ENCODE measurements at places on chromosomes 5 and 9.

DNA sequence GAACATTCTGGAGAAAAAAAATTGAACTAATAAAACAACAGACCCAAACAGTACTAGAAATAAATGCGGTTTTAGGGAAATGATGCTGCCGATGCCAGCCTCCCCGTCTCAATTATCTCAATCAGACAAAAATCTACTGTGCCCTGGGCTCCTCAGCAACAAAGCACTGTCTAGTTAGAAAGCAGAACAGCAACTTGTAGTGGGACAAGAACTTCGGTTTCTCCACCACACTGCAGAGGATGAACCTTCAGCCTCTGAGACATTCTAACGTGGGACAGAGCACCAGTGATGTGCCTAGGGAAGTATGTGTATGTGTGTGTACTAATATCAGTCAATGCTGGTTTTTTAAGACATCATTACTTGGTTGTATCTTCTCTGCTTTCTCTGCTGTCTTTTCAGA is 11.1 kb upstream of the CAST start:
- no peak for DNase-seq

DNA sequence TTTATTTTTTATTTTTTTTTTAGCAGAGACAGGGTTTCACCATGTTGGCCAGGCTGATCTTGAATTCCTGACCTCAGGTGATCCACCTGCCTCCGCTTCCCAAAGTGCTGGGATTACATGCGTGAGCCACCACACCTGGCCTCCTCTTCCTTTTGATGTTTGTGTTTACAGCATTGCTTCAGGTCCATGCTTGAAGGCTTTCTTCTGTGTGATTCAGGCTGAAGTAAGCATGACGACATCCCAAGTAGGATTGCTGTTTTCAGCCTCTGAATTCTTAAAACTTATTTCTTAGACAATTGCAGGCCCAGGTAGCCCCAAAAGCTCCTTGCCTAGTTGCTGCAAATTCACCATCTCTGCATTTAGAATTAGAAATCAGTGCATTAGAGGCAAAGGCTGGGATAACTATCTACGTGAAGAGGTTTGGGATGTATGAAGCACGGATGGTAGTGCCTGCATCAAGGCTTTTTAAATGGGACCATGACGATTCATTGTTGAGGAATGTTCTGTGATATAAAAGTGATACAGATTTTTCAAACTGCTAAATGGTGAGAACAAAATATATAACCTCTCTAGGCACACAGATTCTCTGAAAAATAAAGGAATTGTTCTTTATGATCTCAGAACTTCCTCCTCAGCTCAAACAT is 3.0 kb upstream of the ETF1 start:
- no peak for DNase-seq

DNA sequence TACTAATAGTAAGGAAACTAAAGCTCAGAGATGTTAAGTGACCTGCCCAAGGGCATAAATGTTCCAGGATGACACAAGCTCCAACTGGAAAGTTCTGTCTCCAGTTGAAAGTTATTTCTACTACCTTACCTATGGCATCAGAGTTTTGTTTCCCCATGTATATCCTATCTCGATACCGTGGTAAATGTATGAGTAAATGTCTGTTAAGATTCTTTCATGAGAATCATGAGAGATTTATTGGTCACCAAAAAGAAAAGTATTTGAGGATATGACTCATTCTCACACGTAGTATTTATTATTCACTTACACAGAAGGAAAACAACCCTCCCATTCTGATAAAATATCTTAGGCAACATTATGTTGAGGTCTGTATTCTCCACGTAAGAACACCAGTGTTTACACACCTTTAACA is 11.1 kb upstream of the SHOC1 start:
- no peak for DNase-seq

DNA sequence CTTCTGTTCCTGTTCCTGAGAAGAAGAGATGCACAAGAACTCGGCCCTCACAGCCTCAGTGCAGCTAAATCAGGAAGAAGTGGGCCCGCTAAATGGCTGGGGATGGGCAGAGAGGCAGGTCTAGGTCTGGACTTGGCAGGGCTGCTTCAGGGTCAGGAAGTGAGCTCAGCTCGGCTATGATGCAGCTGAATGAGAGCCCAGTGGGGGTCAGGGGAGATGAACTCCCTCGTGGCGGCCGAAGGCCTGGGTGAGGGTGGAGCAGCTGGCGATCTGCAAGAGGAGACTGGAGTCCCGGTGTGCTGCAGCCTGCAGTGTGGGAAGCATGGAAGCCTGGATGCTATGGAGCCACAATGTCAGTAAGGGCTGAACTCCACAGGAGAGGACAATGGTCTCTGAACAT is 466.2 kb downstream of the SPOCK1 start:
- DNase-seq, result no peak

GRCh38 chr9:38061326-38061977 is 7.6 kb downstream of the SHB start:
- DNase-seq, result no peak

DNA sequence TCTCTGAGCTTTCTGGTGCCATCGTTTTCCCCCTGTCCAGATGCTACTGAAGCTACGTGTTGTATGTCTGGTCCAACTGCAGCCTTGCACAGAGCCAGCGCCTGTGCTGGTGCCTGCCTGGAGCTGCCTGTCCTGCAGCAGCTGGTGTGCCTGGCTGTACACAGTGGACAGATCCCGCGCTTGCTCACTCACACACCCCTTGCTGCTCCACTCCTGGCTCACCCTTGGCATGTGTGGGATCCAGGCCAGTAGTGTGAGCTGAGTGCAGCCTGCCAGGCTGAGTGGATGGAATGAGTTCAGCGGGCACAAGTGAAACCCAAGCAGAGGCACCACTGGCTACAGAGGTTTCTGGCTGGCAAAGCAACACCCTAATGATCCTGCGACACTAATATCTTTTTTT is 40.4 kb downstream of the FER start:
- DNase-seq, result no peak

- DNase-seq, result no peak
Measured at GRCh38 chr5:83856881-83857280, 136.2 kb upstream of the HAPLN1 start.

DNA sequence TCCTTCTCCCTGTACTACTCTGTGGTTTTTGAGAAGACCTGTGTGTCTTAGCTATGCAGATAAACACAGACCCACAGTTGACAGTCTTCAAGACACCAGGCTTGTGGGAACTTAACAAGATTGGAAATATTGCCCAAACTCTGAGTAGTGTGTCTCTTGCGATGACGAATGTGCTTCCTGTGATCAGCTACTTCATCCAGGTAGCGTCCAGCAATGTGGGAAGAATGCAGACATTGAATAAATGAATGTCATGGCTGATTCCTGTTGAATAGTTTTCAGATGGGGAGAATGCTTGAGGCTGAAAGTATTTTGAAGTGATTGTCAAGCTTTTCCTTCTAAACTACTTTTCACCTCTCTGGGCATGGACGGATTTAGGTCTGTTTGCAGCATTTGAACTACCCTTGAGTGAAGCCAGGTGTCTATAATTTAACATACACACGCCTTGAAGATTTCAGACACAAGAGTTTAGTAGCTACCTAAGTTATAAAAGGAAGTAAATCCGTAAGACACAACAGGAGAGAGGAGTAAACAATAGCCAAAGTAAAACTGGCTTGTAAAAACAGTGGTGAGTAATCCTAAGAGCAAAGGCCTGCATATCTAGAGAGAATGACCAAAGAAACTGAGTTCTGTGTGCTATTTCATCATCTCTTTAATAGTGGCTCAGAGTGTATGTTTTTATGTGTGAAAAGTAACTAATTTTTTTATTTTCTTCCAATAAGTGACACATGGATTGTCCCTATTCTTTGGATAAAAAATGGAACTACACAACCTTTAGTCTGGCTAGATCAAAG is 30.0 kb upstream of the ARL14EPL start:
- DNase-seq, result no peak

DNA sequence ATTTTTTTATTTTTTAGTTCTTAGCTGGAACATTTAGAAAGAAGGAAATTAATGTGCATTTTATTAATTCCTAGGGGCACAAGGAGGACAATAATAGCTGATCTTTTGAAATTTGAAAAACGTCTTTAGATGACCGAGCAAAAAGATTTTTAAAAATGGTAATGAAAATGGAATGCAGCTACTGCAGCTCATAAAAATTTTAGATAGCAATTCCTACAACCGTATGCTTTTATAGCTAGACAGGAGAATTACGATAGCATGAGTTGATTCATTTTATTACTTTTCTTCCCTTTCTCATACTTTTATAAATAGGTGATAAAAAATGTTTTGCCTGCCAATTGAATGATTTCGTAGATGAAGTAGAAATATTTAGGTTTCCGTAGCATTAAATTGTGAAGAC is 13.7 kb upstream of the RUFY1 start:
- DNase-seq, result no peak

- DNase-seq, result no peak
Measured at GRCh38 chr9:120905315-120906164, 21.1 kb downstream of the TRAF1 start.

DNA sequence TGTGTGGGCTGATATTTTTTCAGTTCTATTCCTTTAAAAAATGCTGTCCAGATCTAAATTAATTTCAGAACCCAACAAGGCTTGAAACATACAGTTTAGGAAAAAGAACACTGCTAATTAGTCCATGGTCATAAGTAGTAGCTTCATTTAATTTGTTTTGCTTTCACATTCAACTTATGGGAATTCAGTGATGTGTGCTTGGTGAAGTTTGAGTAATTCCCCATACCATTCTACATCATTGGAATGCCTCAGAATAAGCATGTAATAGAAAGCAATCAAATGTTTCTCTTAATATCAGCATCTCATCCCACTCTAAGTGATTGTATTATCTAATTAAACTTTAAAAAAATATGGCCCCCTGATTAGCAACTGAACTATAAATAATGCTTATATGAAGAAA is 2.7 kb downstream of the CNTLN start:
- no peak for DNase-seq

GRCh38 chr9:133261753-133262120 is 13.3 kb downstream of the ABO start:
- DNase-seq, result no peak
